Mesothelial cell of epicardium (in vitro differentiated cells): ENCODE measurements at places on chromosomes 3 and 15.
A peak's percentile ranks its signal among the peaks of the same experiment; 100 is the strongest.

GRCh38 chr3:66220066-66220465 lies 735 bp upstream of the SLC25A26 start:
- H3K4me3 ChIP-seq = peak overlapping the region; percentile 96
- no peak for DNase-seq
- H3K4me1 ChIP-seq = peaks cover 12% of the 10 kb centered on the region
- H3K36me3 ChIP-seq = no peaks in the 10 kb centered on the region
- H3K27ac ChIP-seq = peak overlapping the region; percentile 43

GRCh38 chr3:24235121-24235520 lies 259.5 kb downstream of the THRB start:
- H3K27me3 ChIP-seq = no peaks in the 10 kb centered on the region
- H3K4me1 ChIP-seq = peaks cover 10% of the 10 kb centered on the region
- no peaks in the 10 kb centered on the region for H3K36me3 ChIP-seq
- no peak for DNase-seq
- no peak overlapping the region for H3K4me3 ChIP-seq
- H3K27ac ChIP-seq = no peak overlapping the region

DNA sequence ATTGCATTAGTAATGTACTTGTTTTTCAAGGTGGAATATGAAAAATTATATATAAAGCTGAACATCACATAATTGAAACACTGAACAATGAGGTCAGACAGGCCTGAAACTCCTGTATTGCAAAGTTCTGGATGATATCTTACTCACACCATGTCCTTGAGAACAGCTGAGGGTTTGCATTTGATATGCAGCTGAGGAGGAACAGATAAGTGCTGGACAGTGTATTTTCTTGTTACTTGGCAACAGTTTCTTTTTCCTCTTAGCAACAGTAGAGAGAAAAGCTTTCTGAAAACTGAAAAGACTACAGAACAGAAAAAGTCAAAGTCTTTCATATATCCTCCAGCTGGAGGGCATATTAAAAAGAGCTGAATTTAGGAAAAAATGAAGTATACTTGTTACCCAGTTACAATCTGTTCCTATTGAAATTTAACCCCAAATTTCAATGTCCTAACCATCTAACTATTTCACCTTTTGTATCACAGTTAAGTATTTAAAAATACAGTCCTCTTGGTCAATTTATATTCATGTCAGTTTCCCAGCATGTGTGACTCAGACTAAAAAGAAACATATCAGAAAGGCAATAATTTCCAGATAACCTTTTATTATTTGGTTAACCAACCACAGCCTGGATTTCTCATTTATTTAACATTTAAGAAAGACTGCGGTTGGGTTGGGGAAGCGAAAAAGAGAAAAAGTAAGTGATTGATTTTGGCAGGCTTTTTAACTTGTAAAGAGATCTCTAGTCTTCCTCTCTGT lies 733.0 kb upstream of the DPPA4 start:
- H3K27me3 ChIP-seq = no peaks in the 10 kb centered on the region
- DNase-seq = no peak
- no peaks in the 10 kb centered on the region for H3K36me3 ChIP-seq

GRCh38 chr15:89399238-89400115 lies 64.9 kb upstream of the POLG start:
- DNase-seq = no peak
- no peak overlapping the region for H3K27ac ChIP-seq
- peaks cover 5% of the 10 kb centered on the region for H3K4me1 ChIP-seq
- H3K4me3 ChIP-seq = peak overlapping the region; percentile 59
- H3K36me3 ChIP-seq = no peaks in the 10 kb centered on the region
- peaks cover 98% of the 10 kb centered on the region for H3K27me3 ChIP-seq

DNA sequence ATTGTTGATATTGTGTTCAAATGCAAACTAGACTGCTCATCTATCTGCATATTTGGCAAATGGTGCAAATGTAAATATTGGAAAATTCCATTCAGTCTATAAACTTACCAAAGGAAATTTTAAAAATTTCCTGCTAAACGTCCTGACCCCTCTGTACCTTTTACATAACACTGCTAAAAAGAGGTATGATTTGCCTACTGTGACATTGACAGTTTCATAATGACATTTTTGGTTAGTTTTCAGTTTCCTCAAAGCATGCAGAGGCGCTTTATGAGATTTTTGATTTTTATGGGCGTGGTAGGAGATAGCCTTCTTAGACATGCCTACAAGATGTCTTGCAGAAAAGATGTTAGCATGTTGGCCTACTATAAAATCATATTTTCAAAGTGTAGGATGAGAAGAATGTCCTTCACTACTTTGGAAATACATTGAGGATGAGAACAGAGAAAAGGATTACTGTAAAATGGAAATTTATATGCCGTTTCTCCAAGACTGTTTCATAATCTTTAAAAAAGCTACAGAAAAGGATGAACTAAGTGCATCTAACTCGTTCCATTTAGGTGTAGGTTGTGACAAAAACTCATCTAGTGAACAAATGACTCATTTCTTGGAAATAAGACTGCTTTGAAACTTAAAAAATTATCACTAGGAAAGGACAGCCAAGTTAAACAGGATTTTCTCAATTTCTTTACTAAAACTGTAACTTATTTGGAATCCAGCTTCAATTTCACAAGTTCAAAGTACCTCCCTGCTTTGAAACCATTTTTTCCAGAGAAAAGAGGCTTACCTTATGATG lies 14.5 kb upstream of the ISLR start:
- H3K4me1 ChIP-seq = peaks cover 17% of the 10 kb centered on the region
- DNase-seq = no peak
- H3K4me3 ChIP-seq = no peak overlapping the region
- H3K36me3 ChIP-seq = no peaks in the 10 kb centered on the region

- no peak for DNase-seq
- H3K4me1 ChIP-seq = no peaks in the 10 kb centered on the region
- H3K27ac ChIP-seq = no peak overlapping the region
- H3K27me3 ChIP-seq = no peaks in the 10 kb centered on the region
- H3K36me3 ChIP-seq = peaks cover 5% of the 10 kb centered on the region
These were observed 43.0 kb downstream of the NEK10 start for GRCh38 chr3:27326202-27326601.

DNA sequence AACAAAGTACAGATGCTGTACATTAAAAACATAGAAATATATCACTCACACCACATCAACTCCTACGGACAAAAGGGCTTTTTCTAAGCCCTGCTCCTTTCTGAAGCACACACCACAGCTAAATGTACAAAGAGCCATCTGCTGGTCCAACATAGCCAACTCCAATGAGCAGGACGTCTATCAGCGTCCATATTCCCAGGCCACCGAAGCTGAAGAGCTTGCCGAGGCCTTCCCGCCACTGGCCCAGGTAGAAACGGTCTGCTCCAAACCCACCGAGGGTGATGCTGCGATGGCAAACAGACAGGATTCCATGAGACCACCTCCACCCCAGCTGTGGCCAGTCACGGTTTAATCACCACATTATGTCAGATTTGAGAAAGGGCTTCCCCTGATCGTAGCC lies 9.8 kb downstream of the TM2D3 start:
- H3K36me3 ChIP-seq = peaks cover 39% of the 10 kb centered on the region
- DNase-seq = no peak
- H3K27me3 ChIP-seq = no peaks in the 10 kb centered on the region
- no peaks in the 10 kb centered on the region for H3K4me1 ChIP-seq

DNA sequence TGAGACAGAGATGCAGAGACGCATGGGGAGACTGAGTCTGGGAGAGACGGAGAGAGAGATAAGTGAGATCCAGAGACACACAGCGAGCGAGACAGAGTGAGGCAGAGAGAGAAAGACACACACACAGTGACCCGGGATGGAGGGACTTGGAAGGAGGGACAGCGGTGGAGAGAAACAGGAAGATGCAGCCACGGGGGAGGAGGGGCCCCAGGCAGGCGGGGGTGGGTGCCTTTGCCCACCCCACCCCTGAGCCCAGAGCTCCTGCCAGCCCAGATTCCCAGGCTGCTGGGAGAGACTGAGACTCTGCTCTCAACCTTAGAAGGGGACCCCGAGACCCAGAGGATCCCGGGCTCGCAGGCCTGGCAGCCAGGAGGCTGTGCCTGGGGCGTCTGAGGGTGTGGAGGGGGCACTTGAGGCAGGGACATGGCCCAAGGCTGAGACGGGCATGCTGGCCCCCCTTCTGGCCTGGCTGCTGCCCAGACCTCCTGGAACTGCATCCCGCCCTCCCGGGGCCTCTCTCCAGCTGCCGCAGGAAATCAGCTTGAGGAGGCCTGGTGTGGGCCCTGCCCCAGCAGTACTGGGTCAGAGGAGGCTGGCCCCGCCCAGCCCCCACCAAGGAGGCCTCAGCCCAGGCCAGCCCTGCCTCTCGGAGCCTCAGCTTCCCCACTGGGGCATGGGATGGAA lies 18.1 kb downstream of the H1-8 start:
- H3K36me3 ChIP-seq = no peaks in the 10 kb centered on the region
- H3K4me3 ChIP-seq = no peak overlapping the region
- H3K27me3 ChIP-seq = no peaks in the 10 kb centered on the region
- H3K27ac ChIP-seq = peak overlapping the region; percentile 64

DNA sequence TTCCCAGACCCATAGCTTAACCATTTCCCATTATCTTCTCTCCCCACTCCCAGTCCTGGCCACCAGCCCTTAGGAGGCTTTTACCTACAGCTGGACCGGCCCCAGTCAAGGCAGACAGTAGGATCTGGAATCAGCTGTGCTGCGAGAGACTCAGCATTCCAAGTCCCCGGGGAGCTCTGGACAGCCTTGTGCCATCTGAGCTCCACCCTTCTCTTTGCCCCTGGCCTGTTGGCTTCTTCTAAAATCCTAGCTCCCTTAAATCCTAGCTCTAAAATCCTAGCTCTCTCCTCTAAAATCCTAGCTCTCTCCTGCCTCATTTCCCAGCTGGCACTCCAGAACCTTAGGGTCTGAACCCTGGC lies 21.3 kb downstream of the MEGF11 start:
- no peak overlapping the region for H3K4me3 ChIP-seq
- H3K36me3 ChIP-seq = no peaks in the 10 kb centered on the region
- no peak overlapping the region for H3K27ac ChIP-seq
- peaks cover 19% of the 10 kb centered on the region for H3K4me1 ChIP-seq
- DNase-seq = no peak

GRCh38 chr3:33174711-33175414 lies 43.7 kb downstream of the SUSD5 start:
- H3K36me3 ChIP-seq = peaks cover 2% of the 10 kb centered on the region
- no peak for DNase-seq
- no peak overlapping the region for H3K4me3 ChIP-seq
- H3K4me1 ChIP-seq = no peaks in the 10 kb centered on the region
- H3K27me3 ChIP-seq = no peaks in the 10 kb centered on the region

DNA sequence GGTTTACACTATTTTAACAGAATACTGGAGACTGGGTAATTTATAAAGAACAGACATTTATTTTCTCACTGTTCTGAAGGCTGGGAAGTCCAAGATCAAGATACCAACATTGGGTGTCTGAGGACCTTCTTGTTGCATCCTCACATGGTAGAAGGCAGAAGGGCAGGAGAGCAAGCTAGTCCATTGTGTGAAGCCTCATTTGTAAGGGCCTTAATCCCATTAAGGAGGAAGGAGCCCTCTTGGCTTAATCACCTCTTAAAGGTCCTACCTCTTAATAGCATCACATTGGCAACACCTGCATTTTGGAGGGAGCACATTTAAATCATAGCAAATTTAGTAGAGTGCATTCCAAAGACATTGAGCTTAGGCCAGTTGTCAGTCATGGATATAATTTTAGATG lies 26.2 kb downstream of the UBE2Q2 start:
- DNase-seq = no peak
- no peak overlapping the region for H3K4me3 ChIP-seq
- H3K4me1 ChIP-seq = peaks cover 2% of the 10 kb centered on the region
- peaks cover 20% of the 10 kb centered on the region for H3K36me3 ChIP-seq
- no peaks in the 10 kb centered on the region for H3K27me3 ChIP-seq

- H3K4me3 ChIP-seq = no peak overlapping the region
- H3K27me3 ChIP-seq = peaks cover 50% of the 10 kb centered on the region
- no peaks in the 10 kb centered on the region for H3K4me1 ChIP-seq
- H3K27ac ChIP-seq = no peak overlapping the region
These were observed 9.4 kb downstream of the CLSTN2 start for GRCh38 chr3:139944256-139944910.

GRCh38 chr3:61530355-61530754 lies 31.0 kb upstream of the PTPRG start:
- peaks cover 20% of the 10 kb centered on the region for H3K4me1 ChIP-seq
- H3K27ac ChIP-seq = no peak overlapping the region
- H3K27me3 ChIP-seq = no peaks in the 10 kb centered on the region
- DNase-seq = no peak

- peaks cover 16% of the 10 kb centered on the region for H3K4me1 ChIP-seq
- no peaks in the 10 kb centered on the region for H3K36me3 ChIP-seq
- no peak overlapping the region for H3K4me3 ChIP-seq
- no peak overlapping the region for H3K27ac ChIP-seq
These were observed 34.2 kb downstream of the KAT2B start for GRCh38 chr3:20074226-20075063.

DNA sequence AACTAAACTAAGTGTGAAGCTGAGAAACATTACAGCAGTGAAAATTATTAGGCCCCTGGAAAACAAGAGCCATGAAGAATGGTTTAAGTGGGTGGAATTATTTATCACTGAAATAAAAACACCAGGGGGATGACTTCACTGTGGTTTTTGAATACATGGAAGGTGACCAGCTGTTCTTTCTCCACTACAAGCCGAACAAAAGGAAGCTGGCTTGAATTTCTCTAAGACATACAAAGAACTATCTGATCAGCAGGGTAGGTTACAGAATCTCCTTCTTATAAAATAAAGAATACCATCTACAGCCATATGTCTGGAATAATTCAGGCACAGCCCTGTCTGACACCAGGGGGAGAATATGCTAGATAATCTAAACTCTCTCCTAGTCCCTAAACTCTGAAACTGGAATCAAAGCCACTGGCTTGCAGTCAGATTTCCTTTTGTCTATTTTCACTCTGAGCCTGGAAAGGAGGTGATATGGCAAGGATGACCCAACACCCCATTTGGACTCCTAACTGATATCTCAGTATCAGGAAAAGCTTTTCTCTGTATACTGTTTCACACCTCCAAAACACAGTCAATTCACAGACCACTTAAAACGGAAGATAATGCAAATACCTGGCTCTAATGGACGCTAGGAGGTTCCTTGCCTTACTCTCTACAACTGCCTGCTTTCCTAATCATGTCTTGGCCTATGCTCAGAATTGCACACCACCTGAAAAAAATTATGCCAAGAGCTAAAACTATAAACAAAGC lies 31.2 kb downstream of the SPATA12 start:
- H3K4me3 ChIP-seq = no peak overlapping the region
- no peak overlapping the region for H3K27ac ChIP-seq
- no peak for DNase-seq
- no peaks in the 10 kb centered on the region for H3K4me1 ChIP-seq
- H3K27me3 ChIP-seq = no peaks in the 10 kb centered on the region
